HFF-Myc (cell line): ENCODE measurements at places on chromosomes 12 and 14.

DNA sequence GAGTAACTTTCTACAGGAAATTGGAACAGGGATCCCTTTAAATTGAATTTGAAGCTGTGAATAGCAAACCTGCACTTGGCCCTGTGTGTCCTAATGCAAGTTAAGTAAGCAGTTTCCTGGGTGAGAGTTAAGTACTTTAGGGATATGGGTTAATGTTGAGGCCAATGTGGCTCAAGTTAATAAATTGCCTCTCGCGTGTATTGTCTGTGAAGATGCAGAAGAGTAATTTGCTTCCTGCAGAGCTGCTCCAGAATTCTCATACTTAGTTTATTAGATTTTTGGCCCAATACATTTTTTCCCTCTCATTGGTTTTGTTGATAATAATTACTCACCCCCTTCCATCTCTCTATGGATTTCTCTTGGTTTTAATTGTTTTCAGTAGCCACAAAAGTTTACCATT is 86.5 kb downstream of the SLC25A47 start:
- no peak for DNase-seq

GRCh38 chr12:1995205-1995896 is 8.9 kb downstream of the DCP1B start:
- no peak for DNase-seq

- DNase-seq: peak; percentile 9
Observed at GRCh38 chr14:80584744-80585505, 356.6 kb downstream of the CEP128 start.

GRCh38 chr12:46453428-46453827 is 80.9 kb upstream of the SLC38A2 start:
- DNase-seq: no peak

- no peak for DNase-seq
Observed at GRCh38 chr14:31967669-31967975, 109.5 kb upstream of the ARHGAP5 start.

GRCh38 chr12:78571953-78572352 is 292.6 kb upstream of the SYT1 start:
- DNase-seq: no peak
